ENCODE measurements at places on chromosomes 12 and 14. TPM values are rescaled to one million over a fixed set of nuclear protein-coding genes. Genes with fewer than 3 reads are reported as not detected.

LMO3 gene
- total RNA-seq: 1.0 TPM

CD163 gene
- 57.7 TPM for total RNA-seq

TPPP2 gene
- 0.22 TPM for total RNA-seq

DNA sequence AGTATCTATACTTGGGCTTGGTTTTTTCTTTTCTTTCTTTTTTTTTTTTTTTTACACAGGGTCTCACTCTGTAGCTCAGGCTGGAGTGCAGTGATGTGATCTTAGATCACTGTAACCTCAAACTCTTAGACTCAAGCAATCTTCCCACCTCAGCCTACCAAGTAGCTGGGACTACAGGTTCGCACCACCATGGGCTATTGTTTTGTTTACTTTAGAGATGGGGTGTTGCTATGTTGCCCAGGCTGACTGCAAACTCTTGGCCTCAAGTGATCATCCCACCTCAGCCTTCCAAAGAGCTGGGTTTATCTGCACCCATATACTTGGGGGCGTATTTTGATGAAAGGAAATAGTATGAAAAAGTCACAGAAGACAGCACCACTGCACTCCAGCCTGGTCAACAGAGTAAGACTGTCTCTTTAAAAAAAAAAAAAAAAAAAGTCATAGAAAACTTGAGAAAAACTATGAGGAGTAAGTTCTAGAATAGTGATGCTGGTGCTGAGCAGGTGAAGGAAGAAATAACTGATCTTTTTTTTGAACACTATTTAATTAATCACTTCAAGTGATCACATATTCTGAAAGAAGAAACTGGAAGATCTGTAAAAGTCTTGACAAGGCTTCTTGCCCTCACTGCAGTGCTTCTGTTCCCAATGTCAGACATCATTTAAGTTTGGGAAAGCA is 53.8 kb upstream of the NPFF start:
- DNase-seq: no peak

DNA sequence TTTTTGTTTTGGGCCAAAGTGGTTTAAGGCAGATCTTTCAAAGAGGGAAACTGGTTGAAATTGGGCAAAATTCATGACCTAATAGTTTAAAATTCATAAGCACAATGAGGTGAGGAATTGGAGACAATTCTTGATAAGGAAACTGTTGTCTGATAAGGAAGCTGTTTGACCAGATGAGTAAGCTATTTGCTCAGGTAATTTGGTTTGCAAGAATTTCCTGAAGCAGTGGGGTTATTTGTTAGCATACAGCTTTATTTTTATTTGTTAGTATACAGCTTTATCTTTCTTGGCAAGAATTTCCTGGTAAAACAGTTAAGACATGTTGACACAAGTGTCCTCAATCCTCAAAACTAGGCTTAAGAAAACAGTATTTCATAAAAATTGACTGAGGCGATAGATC is 559.0 kb downstream of the GALC start:
- no peak for DNase-seq

All from gastrocnemius medialis (tissue), 4 donors.